ENCODE measurements at places on chromosomes 13 and 19.
A peak's percentile ranks its signal among the peaks of the same experiment; 100 is the strongest.

- no peak for DNase-seq
These were observed 49.7 kb upstream of the EHD2 start for GRCh38 chr19:47663435-47663910.

GRCh38 chr13:113915012-113915763 lies 51.3 kb upstream of the GAS6 start:
- no peak for DNase-seq

DNA sequence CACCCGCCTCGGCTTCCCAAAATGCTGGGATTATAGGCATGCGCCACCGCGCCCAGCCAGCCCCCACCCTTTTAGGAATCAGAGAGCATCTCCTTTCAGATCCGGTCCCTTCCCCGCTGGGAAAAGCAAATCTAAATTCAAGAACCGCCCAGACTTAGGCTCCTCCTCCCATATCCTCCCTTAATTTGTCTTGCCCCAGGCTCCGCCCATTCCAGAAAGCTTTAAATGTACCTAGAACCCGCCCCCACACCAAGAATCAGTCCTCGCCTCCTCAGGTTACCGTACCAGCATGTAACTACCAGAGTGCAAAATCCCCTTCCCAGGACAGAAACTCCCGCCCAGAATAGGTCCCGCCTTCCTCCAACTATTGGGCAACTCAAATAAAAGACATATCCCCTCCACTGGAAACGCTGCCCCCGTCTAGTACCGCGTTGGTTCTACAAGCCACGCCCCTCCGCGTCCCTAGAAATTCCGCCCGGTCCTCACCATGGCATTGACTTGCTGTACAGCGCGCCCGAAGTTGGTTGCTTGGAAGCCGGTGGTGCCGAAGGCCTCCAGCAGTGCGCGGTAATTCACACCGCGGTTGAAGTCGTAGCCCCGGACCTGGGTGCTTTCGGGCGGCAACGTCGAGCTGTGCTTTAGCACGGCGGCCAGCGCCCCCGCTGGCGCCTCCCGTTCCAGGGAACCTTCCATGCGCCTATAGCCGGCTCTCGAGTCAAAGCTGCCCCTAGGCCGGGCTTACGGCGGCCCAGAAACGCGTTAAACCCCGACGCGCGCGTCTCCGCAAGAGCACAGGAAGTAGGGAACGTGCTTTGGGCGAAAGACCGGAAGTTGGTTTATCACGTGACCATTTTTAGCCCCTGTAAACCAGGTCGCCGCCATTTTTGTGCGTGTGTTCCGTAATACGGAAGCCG lies at the start of gene DHPS:
Gene DHPS (minus strand): TSS at position 807 of the 914 bp plus-strand sequence. CDS start 114 bp downstream, at position 693.
- peak; percentile 99 for DNase-seq

DNA sequence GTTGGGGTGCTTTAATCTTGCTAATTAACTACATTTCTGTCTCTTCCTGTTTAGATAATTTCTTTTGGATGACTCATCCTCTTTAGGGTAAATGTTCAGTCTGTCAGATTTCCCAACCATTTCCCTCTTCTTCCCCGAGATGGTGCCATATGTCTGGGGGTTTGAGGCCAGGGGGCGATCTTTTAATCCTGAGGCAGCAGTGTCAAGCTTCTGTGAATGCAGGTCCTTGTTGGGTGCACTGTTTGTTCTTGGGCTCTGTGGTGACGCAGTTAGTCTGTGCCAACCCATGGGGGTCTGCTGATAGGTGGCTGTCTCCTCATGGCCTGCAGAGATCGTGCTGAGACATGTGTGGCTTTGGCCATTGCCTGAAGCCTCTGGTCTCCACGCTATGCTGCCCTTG lies 420.4 kb downstream of the NDFIP2 start:
- DNase-seq: no peak

DNA sequence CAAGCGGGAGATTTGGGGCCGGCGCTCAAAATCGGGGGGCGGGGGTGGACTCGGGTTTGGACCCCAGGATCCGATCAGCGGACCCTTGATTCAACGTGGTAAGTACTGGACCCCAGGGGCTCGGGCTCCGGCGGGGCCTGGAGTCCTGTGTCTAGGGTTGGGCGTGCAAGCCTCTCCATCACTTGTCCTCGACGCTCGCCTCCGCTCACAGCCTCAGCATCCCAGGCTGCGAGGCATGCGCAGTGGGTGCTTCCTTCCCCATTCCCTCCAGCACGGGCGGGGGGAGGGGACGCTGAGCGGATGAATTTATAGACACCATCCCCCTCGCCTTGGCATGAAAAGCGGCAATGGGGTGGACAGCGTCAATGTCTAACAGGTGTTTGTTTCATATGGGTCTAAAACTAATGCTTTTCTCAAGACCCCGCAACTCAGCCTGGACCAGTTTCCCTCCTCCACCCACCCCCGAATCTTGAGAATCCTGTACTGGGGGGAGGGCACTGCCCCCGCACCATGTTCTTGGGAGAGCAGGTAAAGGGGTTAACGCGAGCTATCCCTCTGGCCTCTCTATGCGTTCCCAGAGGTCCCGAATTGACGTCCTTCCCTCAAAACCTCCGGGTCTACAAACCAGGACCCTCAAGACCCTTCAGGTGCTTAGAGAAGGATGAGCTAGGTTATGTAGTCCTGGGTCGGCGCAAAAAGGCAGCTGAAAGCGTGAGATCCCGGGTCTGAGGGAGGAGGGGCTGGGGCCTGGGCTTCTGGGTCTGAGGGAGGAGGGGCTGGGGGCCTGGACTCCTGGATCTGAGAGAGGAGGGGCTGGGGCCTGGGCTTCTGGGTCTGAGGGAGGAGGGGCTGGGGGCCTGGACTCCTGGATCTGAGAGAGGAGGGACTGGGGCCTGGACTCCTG lies 579 bp downstream of the CPT1C start:
- no peak for DNase-seq

DNA sequence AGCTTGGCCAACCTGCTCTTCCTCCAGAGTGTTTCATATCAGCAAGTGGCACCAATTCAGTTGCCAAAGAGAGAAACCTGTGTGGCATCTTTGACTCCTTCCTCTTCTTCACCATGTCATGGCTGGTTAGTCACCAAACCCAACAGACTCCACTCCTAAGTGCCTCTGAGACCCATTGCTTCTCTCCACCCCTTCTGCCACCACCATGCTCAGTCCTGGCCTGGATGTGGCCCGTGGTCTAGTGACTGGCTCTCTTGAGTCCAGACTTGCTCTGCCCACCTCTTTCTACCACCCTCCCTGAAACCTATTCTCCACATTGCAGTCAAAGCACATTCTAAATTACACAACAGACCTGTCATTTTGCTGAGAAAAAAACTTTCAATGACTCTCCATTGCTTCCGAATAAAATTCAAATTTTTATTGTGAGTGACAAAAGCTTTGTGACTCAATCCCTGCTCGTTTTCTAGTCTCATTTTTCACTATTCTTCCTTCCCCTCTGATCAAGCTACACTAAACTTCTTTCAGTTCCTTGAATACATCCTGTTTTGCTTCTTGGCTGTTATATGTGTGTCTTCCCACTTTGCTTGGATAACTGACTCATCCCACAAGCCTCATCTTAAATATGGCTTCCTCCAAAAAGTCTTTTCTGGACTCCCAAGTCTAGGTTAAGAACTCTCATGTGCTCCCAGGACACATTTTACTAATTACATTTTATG lies 12.0 kb upstream of the TNFSF11 start:
- no peak for DNase-seq

GRCh38 chr19:27770095-27770494 lies 1442.9 kb downstream of the UQCRFS1 start:
- no peak for DNase-seq

- no peak for DNase-seq
These were observed 28.5 kb downstream of the MYCBP2 start for GRCh38 chr13:77298426-77298825.

DNA sequence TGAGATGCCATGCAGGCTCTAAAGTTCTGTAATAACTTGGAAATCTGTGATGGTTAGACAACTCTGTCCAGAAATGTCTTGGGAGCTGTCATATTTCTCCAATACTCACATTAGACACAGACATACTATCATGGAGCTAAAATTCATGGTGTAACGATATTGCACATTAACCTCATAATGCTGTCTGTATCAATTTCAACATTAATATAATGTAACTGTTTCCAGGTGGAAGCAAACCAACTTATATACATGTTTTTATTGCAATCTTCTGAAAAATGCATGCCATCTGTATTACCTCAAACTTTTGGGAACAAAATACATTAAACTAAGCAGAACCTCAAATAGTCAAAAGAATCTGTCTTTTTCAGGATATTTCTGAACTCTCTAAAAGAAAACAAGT lies 14.7 kb upstream of the SPART start:
- DNase-seq: no peak

DNA sequence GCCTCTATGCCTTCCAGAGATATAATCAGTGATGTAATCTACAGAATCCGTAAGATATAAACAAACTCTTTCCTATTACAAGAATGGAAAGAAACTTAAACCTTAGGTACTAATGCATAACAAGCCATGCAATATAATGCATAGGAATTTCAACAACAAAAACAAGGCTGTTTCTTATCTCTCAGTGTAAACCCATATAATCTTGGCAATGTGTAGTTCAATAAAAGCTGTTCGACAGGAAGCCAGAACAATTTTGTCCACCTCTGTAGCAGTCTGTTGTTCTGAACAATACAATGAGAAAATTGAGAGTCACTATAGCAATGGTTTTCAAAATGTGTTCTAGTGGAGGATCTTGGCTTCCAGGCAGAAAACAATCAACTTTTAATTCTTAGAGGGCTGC lies 111.5 kb upstream of the FREM2 start:
- DNase-seq: no peak

DNA sequence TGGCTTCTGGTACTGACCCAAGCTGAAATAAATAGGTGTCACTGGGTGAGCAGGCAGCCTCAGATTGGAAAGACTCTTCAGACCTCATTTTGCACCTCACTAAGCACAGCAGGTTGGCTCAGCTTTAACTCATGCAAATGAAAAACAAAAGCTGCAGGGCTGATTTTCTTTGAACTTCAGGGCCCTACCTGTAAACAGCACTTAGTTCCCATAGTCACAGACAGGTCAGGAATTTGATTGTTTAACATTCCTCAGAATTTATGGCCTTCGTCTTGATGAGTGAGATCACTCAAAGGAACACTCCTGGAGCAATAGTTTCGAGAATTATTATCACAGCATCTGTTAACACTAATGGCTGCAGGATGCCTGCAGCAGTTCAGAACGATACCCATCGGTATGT lies 718.5 kb downstream of the EFNB2 start:
- no peak for DNase-seq

GRCh38 chr19:18490728-18491127 lies 31.1 kb downstream of the ELL start:
- DNase-seq: no peak

DNA sequence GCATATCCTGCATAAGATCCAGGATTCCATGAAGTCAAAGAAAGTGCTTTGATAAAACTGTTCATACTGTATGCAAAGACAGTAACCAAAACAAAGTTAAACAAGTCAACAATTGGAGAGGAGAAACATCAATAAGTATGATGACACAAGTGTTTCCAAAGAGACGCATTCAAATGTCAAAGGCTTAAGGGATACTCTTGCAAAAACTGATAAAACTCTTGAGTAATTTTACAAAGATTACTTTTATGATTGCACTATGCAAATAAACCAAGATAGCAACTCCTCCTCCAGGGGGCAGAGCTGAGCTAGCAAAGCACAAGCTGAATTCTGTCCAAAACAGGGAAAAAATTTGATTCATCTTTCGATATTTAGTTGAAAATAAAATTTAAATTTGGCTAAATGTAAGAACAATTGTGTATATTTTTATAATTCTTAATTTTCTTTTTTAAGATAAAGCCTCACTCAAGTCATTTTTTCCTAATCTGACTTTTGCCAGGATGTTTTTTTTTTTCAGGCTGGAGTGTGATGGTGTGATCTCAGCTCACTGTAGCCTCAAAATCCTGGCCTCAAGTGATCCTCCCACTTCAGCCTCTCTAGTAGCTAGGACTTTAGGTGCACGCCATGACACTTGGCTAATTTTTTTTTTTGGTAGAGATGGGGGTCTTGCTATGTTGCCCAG lies 84.0 kb downstream of the MZT1 start:
- peak; percentile 33 for DNase-seq

GRCh38 chr13:40974460-40975407 lies 44.4 kb downstream of the ELF1 start:
- DNase-seq: peak; percentile 83

GRCh38 chr13:95360052-95360451 lies 58.8 kb upstream of the ABCC4 start:
- DNase-seq: no peak

GRCh38 chr19:35755550-35756376 lies 1.1 kb downstream of the HSPB6 start:
- DNase-seq: no peak

DNA sequence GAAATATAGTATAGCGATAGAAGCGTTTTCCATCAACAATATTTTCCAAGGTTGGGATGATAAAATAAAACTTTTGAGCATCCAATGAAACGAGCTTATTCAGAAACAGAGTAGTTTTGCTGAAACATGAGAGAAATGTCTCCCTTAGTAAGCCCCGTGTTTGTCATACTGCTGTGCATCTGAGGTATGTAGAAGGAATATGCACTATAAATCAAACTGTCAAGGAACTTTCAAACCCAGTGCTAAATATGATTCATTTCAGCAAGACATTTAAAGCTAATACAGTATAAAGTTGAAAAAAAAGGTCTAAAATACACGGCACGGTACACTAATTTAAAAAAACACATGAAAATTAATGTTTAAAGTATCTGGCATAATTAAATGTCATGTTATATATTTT lies 546.2 kb downstream of the SLITRK5 start:
- no peak for DNase-seq

- no peak for DNase-seq
These were observed 573 bp upstream of the ERCC5 start for GRCh38 chr13:102845289-102845629.

- no peak for DNase-seq
These were observed 312.7 kb downstream of the FGF14 start for GRCh38 chr13:102089177-102089576.

GRCh38 chr13:83546476-83546875 lies 335.8 kb downstream of the SLITRK1 start:
- no peak for DNase-seq

Measured in Jurkat, Clone E6-1 (cell line).